CD4-positive, alpha-beta T cell (primary cell): ENCODE measurements at places on chromosomes 3 and 15.

DNA sequence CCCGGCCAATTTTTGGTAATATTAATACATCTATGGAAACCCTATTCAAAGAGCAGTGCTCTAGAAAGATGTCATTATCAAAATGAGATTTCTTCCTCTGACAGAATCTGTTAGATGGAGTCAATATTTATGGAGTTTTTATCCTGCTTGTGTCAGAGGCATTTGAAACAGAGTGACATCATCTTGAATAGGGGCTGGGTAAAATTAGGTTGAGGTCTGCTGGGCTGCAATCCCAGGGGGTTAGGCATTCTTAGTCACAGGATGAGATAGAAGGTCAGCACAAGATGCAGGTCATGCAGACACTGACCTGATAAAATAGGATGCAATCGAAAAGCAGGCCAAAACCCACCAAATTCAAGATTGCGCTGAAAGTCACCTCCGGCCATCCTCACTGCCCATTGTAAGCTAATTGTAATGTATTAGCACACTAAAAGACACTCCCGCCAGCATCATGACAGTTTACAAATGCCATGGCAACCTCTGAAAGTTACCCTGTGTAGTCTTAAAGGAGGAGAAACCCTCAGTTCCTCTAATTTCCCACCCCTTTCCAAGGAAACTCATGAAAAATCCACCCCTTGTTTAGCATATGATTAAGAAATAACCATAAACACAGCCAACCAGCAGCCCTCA lies 27.3 kb upstream of the CCDC50 start:
- no peak for DNase-seq

DNA sequence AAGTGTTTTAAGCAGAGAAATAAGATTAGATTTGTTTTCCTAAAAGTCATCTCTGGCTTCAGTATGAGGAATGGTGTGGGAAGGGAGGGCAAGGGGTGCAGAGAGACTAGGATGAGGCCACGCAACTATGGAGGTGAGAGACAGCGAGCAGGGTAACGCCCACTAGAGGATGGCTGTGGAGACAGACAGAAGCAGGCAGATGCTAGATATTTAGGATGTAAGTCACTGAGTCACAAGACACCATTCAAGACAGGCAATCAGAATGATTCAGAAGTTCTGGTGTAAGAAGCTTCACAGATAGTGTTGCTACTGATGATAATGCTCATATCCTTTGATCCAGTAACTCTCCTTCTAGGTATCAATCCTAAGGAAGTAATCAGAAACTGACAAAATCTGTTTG lies 19.1 kb downstream of the HSPBAP1 start:
- DNase-seq: no peak

DNA sequence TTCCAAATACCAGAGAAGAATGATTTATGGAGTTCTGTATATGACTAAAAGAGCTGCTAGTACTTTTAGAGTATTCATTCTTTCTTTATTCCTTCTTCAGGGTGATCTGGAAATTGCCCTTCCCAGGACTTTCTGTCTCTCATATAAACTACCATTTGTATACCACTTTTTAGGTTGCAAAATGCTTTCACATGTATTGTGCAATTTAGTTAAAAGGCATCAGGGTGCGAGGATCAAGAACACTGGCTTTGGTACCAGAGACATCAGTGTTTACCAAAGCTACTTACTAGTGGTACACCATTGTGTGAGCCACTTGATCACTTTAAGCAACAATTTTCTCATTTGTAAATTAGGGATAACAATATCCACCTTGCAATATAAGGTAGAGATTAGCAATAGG lies 251.4 kb downstream of the TIGIT start:
- DNase-seq: no peak

DNA sequence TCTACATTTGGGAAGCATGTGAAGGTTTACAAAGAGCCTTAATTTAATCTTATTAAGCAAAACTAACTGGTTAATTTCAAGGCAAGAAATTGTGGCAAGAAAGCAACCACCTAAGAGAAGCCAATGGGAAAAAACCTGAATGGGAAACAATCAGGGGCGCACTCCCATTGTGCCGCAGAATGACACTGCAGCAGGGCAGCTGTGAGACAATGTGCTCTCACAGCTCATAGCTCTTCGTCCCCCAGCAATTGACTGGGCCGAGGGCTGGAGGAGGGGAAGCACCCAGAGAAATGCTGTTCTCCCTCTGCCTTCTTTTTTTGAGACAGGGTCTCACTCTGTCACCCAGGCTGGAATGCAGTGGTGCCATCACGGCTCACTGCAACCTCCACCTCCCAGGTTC lies 93.3 kb upstream of the RAD18 start:
- DNase-seq: no peak

GRCh38 chr15:34109797-34110663 lies 8.1 kb downstream of the PGBD4 start:
- no peak for DNase-seq

- no peak for DNase-seq
Measured at GRCh38 chr3:23667536-23668429, 138.0 kb upstream of the UBE2E1 start.

GRCh38 chr15:93859176-93859575 lies 372.2 kb upstream of the MCTP2 start:
- no peak for DNase-seq

DNA sequence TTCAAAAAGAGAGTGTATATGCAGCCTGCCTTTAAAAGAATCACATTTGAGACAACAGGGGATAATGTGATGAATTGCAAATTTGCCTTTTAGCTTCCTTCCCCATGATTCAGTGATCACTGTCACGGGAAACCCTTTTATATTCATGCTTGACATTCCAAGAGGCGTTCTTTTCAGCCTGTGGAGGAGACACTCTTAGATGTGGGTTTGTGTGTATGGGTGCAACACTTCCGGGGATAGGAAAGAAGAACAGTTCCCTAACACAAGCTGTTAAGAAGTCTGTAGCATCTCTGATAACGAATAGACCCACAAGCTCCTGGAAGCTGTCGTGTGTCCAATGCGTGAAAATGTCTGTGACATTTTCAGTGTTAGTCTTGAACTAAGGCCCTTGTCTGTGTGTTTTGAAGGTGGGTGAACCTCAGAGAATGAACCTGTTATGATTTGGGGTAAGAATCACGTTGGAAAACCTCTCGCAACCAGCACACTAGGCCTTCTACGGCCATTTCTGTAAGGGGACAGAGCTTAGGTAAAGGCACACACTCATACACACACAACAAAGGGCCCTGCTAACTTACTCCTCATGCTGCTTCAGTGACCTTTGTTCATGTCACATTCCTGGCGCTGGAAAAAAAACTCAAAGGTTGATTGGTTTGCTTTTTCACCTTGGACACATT lies 229.2 kb upstream of the ST8SIA2 start:
- no peak for DNase-seq

DNA sequence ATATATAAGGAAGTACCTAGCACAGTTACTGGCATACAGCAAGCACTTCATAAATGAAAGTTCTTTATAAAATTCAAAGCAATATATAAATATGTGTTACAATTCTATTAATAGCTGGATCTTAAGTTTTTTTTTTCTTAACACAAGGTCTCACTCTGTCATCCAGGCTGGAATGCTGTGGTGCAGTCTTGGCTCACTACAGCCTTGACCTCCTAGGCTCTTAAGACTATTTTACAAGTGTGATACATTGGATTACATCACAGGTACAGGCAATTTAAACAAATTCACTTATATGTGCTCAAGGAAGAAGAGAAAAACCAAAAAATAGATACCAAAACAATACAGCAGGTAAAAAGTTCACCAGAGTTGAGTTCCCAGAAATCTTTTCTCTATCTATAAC lies 60.6 kb downstream of the ZNF280D start:
- DNase-seq: no peak
